ENCODE measurements at places on chromosomes 11 and 22.

DNA sequence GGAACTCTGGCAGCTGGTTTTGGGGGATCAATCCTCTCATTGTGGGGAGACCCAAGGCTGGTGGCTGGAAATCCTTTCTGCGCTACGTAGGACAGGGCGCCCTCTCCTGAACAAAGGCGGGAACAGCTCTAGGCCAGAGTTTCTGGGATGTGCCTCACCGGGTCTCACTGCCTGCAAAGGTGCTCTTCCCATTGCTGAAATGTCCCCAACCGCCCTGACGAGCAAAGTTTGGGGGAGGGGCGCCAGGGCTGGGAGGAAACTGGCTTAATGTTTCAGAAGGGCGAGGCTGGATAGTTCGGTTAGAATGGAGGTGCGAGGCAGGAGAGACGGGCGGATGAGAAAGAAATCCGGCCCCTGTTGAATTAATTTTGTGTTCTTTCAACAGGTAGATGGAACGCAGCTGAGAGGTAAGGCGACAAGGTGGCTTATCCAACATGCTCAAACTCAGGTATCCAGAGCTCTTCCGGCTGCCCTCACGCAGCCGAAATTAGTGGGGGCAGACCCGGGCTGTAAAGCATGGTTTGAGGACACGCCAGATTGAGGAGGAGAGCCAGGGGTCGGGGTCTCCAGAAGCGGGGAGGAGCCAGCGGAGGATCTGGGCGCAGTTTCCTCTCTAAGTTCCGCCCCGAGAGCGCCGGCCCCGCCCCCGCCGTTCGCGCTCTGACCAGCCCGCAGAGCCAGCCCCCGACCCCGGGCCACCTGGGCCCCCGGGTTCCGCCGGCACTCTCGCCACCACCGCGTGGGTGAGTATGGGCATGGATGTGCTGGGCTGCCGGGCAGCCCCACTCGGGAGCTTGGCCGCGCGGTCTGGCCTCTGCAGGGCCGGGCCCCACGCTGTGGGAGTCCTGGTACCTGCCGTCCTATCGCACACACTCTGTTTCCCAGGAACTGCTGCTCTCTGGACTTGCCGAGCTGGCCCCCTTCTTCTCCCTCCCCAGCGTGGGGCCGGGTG is at the start of gene PGAP2:
PGAP2 (plus strand) TSS at position 652 of the 952 bp plus-strand sequence. CDS start 2,700 bp downstream, outside the sequence.
- DNase-seq, result peak; percentile 68

DNA sequence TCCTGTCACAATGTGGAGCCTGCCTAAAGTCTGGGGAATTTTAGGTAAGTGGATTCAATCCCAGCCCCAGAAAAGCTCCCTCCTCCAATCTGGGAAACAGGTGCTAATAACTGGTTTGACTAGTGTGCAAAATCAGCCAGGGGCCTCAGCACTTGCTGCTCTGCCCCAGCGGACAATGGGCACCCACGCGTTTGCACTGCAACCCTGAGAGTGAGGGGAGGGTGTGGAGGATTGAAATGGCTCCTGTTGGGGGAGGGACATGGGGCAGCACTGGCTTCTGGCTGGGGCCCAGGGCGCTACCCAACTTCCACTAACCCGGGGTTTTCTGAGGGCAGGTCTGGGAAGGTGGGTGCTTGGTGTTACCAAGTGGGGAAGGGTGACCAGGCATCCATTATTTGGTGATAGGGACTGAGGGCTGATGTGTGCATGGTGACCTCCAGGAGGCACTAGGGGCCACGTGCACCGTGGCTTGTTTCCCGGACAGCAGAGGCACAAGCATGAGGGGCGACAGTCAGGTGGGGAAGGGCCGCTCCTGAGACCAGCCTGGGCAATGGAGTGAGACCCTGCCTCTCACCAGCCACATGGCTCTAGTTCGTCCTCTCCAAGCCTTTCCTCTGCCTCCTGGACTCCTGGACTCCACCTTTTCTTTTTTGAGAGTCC is 4.3 kb upstream of the PNPLA5 start:
- DNase-seq, result no peak

DNA sequence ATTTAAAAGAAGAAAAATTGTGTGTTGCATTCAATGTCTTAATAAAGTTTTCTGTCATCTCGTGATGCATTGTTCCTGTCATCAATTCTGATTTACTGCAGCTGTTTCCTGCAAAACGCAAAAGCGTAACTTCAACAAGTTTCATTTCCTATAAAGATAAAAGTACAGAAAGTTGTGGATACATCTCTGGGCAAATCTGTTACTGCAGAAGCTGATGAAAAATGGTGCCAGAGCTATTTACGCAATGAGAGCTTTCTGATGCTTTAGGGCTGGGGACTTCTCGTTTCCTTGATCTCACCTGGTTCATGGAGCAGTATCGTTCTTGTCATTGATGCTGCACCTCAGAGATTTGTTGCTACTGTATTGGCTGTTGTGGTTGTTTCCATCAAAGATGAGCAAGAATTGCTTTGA is 15.5 kb upstream of the MS4A12 start:
- DNase-seq, result no peak

DNA sequence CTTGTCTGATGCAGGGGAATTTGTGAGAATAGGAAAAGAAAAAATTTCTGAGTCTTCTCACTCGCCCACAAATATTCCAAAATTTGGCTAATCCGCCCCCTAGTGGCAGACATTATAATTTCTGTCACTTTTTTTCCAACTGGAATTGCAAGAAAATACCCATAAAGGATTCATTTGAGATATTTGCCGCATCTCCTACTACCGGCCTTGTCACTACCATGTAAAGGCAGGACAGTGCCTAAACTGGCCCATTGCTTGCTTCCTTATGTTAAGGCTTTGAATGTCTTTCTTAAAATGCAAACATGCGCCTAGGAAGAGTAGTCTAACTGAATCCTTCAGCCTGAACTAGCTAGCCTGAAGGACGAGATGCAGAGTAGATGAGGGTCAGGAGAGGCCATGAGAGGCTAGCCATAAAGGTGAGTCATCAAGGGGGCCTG is 9.3 kb upstream of the CEP295 start:
- peak; percentile 35 for DNase-seq

DNA sequence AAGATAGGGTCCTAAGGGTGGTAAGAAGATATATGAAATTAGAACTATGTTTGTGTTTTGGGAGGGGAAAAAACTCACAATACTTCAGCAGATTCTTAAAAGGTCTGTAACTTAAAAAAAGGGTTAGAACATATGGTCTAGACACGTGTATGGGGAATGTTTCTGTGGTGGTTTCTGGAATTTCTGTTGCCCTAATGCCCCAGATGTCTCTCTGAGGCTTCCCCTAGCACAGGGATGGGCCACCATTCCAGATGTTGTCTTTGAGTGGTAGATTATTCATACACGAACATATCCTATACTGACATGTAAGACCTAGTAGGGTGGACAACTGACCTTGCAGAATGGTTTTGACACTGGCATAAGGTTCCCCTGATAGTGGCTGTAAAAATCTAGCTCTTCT is 26.2 kb downstream of the EHF start:
- no peak for DNase-seq

DNA sequence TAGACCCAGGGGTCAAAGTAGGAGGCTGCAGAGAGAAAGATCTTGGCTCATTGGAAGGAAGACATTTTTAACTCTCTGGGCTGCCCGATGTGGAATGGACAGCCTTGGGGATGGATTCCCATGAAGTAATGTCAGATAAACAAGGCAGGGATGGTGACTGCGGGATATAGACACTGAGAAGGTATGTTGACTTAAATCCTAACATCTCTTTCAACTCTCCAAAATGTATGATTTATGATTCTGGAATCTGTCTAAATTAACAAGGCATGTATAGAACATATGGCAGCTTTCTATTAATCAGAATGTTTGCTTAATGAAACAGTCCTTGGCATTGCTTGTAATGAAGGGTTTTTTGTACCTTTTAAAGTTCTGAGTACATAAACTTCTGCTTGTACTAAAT is 56.1 kb upstream of the VSTM5 start:
- no peak for DNase-seq

DNA sequence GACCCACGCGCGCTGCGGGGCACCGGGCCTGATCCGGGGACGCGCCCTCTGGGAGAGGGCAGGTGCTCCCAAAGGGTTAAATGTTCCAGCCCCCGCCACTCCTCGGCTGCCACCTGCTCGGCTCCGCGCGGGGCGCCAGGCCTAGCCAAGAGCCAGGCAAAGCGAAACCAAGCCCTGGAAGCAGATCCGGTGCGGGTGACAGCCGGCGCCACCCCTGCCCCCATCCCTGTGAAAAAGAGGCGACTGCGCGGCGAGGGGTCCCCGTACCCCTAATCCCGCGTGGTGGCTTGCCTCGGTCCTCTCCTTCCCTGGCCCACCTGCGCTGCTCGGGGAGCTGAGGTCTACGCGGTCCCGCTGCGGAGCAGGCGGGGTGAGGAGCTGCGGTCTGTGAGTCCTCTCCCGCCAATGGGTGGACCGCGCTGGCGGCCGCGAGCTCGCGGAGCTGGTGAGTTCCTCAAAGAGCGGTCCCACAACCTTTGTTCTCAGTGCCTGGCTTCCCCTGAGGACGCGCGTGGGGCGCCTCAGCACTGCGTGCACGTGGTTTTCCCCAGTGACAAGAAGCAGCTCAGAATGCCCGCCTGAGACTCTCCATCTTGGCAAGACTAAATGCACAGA is at the start of gene ME3:
ME3 (minus strand) TSS at position 610 of the 615 bp plus-strand sequence.
- peak; percentile 62 for DNase-seq

GRCh38 chr11:113475160-113475761 is at the start of gene DRD2:
TSS of gene DRD2 (minus strand) at chr11:113475398. CDS start at chr11:113424651, 50,747 bp downstream.
- DNase-seq, result no peak

- DNase-seq, result peak; percentile 10
Measured at GRCh38 chr11:68090706-68091105, 30.5 kb downstream of the CHKA start.

DNA sequence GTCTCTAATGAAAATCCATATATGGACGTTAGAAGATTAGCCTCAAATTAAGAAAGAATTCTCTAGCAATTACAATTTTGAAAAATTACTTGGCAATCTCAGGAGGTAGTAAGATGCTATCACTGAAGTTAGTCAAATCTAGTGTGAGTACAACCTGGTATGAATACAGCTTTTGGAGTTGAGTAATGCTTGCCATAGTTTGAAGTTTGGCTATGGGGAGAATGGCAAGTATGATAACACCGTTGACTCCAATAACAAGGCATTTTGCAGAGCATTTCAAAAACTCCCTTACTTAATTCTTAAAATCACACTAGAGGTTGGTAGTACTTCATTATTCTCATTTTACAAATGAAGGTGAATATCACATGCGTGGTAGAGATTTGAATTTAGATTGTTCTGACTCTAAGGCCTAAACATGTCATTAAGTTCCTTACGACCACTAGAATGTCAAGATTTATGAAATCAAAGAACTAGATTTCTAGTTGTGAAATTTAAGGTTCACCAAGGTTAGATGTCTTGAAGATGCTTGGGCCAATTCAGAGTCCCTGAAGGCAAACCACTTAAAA is 355.4 kb downstream of the ETS1 start:
- DNase-seq, result peak; percentile 82

- peak; percentile 59 for DNase-seq
Measured at GRCh38 chr11:117931971-117932370, 2.8 kb upstream of the TMPRSS13 start.

GRCh38 chr22:35397095-35397904 is 2.6 kb upstream of the MCM5 start:
- no peak for DNase-seq

DNA sequence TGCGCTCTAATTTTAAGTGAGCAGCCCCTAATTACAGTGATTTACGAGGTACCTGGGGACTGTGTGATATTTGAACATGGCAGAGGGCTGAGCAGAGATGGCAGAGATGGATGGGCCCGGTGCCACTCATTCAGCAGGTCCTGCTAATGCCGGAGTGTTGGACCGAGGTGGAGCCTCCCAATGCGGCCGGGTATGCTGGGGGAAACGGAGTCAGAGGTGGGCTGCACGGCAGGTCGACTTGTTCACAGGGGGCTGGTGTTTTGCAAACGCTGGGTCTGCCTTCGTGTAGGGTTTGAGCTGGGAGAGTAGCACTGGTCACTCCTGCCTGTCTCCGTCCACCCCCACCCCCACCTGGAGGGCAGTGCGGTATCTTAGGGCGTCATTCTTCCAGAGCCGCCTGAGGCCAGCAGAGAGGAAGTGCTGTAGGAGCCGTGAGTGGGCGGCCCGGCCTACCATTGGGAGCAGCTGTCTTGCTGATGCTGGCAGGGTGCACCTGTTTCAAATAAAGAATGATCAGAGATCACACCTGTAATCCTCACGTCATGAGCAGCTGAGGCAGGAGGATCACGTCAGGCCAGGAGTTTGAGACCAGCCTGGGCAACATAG is 122.6 kb downstream of the IGLL1 start:
- DNase-seq, result no peak

DNA sequence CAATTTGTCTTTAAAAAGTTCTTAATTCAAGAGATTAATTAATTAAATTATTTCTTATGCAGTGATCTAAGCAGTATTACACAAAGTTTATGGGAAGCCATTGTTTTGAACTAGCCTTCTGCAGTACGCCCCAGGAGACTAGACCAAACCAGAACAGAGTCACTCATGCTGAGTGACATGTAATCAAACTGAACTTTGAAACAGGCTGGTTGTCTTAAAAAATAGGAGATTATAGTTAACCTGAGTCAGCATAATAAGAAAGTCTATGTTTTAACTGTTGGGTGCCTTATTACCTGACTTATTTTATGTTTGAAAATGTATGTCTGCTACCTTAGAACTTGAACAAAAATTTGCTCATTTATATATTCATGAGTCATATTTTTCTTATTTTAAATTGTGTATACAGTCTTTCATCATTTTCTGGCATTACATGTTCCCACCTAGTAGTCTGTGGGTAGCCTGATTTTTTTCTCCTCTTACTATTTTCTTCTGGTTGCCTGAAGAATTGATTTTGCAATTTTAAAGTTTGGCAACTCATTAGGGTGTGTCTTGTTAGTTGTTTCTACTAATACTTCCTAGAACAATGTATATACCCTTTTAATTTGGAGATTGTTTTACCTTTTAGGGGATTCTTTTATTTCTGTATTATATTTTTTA is 161.4 kb downstream of the AASDHPPT start:
- no peak for DNase-seq

DNA sequence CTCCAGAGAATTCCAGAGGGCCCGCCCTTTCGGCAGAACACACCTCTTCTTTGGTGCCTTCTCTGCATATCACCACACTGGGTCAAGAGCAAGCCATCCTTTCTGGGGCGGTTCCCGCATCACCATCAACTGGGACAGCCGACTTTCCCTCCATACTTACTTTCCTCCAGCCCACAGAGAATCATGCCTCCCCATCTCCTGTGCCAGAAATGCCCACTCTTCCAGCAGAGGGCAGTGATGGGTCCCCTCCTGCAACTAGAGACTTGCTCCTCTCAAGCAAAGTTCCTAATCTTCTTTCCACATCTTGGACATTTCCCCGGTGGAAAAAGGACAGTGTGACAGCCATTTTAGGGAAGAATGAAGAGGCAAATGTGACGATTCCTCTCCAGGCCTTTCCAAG is 157.7 kb downstream of the C11orf91 start:
- DNase-seq, result peak; percentile 41

GRCh38 chr11:8149726-8150125 is 19.1 kb downstream of the RIC3 start:
- no peak for DNase-seq

DNA sequence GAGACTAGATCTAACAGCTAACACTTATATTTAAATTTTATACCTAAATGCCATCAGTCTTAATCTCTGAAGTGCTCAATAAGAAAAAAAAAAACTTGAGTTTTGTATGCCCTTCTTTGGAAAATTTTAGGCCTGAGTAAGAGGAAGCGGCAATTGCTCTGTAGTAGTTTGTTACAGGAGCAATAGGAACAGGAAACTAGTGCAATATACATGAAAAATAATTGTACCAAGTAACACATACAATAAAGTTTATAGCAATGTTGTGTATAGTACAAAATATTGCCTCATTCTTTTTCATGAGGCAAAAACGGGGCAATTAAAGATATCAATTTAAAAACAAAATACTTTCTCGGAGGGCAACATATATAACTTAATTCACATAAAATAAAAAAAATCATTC is 19.7 kb downstream of the OR5AK2 start:
- no peak for DNase-seq

Data from activated CD4-positive, alpha-beta T cell treated with anti-CD3 and anti-CD28 coated beads, Interleukin-10, Interleukin-2, amounts not matched to agents 100 ng/mL and 50 ng/mL, durations not matched to agents 16 hours and 8 hours (primary cell).